ENCODE measurements at places on chromosomes 7 and 10.

DNA sequence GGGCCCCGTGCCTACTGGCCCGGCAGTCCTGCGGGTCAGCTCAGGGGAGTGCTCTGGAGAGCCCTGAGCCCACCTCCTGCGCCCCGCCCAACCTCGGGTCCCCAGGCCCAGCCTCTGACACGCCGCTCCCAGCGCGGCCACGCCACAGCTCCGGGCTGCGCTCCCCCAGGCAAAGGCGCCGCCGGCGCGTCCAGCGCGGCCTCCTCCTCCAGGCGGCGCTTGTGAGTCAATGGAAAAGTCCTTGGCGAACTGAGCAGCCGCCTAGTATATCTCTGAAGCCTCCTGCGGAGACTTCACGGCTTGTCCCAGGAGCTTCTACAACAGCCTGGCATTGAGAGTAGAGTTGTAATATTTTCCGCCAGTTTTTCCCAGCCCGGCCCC lies 29.5 kb upstream of the BMS1 start:
- peak; percentile 72 for DNase-seq

DNA sequence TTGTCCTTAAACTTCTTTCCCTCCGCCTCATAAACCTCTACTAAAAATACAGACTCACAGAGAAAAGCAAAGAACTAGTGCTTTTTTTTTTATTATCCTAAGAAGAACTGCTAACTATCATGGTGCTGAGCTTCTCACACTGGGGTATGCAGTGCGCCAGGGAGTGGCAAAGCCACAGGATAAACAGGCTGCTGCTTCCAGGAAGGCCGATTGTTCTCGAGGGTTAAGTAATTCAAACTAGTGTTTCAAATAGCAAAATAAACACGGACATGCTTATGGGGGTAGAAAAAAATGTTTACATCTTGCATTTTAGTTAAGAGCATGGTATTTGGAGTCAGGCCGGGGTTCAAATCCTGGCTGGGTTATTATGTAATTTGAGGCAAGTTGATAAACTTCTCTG lies 157.0 kb downstream of the TAX1BP1 start:
- no peak for DNase-seq

DNA sequence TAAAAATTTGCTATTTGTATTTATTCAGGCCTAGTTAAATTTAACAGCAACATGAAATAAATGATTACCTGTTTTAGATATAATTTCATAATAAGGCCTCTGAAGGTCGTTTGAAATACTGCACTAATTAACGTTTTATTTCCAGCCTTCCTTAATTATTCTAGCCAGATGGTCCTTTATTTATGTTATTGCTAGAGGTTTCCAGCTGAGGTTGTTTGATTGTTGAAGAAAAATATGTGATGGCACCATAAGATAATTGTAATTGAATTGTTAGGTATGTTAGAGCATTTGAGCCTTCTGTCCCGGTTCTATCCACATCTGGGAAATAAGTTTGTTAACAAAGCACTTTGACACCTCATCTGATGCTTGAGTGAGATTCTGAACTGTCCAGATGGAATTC lies 556.1 kb downstream of the ATRNL1 start:
- DNase-seq = no peak

DNA sequence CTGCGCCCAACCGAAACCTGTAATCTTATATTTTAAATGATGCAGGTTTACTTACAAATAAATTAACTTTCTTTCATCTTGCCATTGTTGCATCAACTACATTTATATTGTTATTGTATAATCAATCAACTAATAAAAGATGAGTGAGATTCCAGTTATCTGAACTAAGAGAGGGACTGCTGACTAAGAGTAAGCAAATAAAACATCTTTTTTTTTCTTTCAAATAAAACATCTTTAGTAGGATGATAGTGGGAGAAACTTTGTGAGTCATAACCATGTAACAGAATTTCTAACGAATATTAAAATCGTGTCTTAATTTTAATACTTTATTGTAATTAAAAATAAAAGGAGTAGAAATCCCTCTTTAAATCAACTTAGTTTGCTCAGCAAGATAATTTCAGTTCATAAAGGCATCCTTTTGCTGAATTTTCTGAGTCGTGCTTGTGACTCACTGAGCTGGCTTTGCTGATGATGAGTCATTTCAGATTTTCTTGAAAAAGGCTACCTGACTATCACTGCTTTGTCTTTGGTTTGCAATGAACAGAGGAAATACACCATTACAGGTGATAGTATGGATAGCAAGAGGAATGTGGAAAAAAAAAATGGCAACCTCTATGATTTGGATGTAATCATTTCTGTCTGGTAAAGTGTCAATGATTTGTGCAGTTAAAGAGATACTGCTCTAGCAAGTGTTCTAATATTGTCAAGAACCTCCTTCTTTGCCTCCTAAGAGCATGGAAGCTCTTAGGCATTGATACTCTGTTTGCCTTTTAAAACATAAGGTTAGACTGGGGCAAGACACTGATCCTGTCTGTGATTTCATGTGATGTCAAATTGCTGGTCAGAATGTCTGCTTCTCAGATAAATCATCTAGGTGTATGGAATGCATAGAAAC lies 119.5 kb downstream of the GPR158 start:
- DNase-seq = peak; percentile 5

DNA sequence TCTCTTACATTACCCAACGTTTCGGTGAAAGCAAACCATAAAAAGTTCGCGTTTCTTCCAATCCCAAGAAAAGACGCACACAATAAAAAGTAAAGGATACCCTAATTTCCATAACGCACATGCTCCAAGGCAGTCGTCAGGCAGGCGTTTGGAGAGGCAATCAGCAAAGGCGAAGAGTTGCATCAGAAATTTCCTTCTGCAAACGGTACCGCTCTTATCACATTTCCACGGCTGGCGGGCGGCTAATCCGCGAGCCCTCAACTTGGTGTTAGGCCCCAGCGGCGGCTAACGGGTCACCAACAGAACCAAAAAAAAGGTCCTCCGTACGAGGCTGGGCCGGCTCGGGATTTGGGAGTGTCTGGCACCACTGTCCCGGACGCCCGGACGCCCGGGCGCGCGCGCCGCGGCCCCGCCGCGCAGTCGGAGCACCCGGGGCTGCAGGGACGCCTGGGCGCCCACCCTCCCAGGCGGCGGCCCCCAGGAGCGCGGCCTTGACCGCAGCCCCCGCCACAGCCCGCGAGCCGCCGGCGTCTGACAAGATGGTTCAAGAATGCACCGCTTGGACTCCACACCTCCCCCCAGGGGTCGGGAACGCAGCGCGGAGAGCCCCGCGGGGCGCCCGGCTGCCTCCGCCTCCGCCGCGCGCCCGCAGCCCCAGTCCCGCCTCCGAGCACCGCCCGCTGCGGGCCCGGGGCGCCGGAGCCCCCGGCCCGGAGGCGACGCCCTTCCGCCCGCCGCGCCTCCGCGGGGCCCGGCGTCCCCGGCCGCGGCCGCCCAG lies 9.8 kb upstream of the GRB10 start:
- DNase-seq = peak; percentile 49

Data from fibroblast of mammary gland (primary cell).